ENCODE measurements at places on chromosomes 16 and 17.

DNA sequence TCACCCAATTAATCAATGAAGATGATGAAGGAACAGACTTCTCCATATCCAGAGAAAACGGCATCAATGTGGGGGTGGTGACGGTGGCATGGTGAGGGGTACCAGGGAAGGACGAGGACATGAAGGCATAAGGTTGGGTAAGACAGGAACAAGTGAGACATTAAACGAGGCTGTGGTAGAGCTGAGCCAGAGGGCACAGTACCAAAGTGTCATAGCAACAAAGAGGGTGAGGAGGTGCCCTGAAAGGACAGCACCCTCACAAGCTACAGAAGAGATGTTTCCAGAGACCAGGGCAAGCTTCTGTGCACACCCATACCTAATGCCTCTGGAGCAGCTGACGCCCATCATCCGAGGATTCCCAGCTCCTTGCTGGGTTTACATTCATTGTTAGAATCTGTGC lies 57.5 kb upstream of the TRAP1 start:
- DNase-seq: no peak

DNA sequence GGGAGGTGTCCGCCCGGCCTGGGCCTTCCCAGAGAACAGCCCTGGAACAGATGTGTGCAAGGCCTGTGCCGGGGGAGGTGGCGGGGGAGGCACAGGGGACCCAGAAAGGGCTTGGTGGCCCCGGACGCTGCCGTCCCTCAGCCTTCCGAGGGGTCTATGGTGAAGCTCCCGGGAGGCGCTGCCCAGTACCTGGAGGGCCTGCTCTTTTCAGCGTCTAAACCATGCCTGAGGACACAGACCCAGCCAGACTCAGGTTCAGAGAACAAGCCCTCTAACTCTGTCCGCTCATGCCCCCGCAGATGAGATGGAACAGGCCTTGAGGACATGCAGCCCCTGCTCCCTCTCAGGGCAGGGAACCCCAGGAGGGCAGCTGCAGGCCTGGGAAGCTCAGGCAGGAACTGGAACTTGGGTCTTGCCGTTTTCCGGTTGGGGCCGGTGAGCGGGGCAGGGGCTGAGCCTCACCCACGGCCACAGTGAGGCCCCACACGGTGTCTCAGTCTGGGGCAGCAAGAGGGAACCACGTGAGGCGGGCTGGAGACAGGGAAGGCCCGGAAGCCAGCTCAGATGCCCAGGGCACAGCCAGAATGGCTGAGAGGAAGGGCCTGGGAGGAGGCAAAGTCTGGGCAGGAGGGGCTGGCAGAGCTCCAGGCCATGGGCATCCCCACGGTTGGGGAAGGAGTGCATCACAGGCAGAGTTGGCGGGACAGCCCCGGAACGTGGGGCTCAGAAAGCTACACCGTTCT lies 12.5 kb downstream of the SLC16A3 start:
- no peak for DNase-seq

DNA sequence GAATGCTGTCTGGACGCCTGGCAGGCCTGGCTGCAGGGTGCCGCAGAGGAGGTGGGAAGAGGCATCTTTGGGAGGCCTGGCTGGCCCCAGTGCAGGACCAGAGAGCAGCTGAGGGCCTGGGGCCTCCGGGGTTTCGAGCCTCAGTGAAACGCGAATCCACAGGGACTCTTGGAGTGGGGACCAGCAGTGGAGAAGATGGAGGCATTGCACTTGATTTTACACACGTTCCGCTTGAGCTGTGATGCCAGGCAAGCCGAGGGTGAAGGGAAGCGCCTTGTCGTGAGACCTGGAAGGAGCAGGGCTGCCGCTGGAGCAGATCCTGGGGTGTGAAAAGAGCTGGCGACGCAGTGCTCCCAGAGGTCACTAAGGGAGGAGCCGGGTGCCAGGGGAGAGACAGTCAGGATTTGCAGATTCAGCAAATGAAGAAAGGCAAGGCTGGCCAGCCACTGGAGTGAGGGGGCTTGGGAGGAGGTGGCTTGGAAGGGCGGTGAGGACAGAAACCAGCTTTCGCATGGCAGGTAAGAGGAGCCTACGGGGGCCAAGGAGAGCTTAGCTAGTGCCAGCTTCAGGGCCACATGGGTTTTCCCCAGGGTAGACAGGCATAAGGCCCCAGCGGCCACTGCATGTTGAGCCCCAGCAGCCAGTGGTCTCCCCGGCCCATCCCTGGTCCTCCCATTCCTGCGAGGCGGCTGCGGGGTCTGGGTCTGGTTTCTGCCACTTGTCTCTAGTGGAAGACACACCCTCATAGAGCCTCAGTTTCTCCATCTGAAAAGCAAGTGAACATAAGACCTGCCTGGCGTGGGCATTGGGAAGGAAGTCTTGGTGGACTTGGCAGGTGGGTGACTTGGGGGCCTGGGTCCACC lies 175.2 kb upstream of the CHMP6 start:
- DNase-seq: no peak

- peak; percentile 65 for DNase-seq
Measured at GRCh38 chr17:43431714-43432523, 33.1 kb downstream of the ARL4D start.

GRCh38 chr17:69593351-69593715 lies 178.8 kb downstream of the MAP2K6 start:
- DNase-seq: no peak

- no peak for DNase-seq
Measured at GRCh38 chr17:42725143-42725542, 19.7 kb downstream of the EZH1 start.

GRCh38 chr17:22704674-22705073 lies 1012.4 kb downstream of the KCNJ18 start:
- no peak for DNase-seq

DNA sequence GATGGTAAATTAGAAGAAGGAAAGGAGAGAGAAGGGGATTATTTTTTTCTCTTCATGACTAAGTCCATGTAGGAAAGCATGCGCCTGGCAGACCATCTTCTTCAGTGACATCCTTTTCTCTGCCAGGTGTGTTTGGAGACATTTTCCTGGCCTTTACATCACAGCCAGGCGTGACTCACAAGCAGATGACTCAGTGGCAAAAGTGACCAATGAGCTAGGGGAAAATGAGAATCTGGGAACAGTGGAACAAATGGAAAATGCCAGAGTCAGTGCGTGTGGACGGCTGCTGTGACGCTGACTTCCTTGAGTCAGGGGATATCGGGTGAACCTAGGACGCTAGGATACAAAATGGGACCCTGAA lies 9.4 kb downstream of the KIAA0513 start:
- DNase-seq: no peak

DNA sequence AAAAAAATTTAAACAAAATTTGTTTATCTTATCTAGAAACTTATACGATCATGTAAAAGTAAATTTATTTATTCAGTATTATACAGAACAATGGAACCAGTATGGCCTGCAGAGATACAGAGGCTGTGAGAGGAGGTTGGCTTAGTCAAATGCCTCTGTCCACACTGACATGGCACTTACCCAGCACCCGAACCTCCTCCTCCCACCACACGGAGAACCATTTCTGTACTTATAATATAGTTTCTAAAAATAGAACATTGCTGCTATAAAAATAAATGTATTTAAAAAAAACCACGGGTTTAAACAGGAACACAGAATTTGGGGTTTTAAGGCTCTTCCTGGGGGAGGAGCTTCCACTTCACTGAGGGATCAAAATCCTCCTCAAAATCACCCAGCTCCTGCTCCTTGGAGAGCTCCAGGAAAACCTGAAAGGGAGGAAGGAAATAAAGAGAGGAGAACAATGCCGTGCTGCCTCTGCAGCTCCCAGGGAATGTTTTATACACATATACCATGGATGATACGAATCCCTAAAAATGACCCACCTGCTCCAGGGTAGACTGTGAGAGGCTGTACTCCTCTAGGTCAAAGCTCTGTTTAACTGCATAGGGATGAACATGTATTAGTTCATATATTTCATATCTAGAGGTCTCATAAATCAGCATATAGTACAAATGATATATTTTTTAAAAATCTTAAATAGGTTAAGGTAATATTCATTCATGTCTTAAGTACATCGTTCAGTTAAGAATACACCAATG lies 87.3 kb downstream of the ABCA8 start:
- DNase-seq: no peak

DNA sequence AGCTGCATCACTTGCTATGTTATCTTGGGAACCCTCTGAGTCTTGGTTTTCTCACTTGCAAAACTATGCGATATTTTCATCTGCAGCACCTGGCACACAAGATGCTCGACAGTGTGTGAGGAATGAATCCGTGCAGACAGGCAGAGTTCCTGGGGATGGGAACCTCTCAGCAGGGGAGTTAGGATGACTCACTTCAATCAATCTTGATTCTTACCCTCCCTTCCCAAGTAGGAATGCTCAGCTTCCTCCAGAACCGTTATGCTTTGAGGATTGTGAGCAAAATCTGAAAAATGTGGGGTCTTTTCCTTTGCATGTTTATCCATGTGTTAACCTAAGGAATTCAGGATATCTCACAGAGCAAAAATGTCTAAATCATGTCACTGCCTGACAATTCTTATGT lies 68.9 kb upstream of the HNF1B start:
- no peak for DNase-seq

DNA sequence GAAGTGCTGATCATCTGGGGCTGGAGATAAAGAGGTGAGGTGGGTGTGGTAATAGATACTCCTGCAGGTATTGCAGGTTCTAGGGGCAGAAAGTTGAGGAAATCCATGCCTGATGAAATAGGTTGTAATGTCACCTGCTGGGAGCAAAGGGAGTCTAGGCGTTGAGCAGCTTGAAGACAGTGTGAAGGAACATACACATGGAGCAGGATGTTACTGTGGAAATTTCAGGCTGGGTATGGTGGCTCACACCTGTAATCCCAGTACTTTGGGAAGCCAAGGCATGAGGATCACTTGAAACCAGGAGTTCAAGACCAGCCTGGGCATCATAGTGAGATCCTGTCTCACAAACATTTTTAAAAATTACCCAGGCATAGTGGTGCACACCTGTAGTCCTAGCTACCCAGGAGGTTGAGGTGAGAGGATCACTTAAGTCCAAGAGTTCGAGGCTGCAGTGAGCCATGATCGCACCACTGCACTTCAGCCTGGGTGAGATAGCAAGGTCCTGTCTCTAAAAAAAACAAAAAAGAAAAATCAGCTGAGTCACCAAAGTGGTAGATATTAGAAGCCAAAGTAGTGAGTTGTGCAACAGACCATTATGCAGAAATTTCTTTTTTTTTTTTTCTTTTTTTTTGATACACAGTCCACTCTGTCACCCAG lies 9.1 kb upstream of the CRYBA1 start:
- no peak for DNase-seq

- DNase-seq: no peak
Measured at GRCh38 chr17:19342611-19343255, 19.8 kb downstream of the B9D1 start.

DNA sequence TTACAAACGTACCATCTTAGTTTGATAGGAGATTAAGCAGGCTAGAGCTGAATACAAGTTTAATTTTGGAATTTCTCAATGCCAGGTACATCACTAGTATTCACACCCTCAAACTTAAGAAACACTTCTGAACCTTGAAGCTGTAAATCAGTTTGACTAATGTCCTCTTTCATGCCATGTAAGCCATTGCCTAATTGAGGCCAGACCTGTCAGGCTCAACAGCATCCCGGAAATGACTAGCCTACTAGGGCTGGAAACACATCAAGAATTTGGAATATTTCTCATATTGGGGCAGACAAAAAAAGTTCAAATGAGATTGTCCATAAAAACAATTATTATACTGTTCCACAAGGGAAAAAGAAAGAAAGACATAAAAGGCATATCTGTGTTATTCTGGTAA lies 1.7 kb downstream of the USP32 start:
- no peak for DNase-seq

DNA sequence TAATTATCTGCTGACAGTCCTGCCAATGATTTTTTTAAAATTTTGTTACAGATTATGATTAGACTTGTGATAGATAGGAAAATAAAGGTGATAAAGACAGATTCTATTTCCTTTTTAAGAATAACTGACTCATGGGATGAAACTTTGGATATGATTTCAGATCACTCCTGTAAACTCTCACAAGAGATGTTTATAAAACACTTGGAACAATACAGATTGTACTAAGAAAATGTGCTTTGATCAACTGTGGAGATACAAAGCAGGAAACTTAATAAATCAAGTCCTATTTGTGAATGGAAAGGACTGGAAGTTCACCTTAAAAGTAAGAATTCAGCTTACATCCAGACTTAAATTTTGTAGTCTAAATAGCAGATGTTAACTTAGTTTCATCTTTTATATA lies 21.4 kb downstream of the MRTFB start:
- no peak for DNase-seq

DNA sequence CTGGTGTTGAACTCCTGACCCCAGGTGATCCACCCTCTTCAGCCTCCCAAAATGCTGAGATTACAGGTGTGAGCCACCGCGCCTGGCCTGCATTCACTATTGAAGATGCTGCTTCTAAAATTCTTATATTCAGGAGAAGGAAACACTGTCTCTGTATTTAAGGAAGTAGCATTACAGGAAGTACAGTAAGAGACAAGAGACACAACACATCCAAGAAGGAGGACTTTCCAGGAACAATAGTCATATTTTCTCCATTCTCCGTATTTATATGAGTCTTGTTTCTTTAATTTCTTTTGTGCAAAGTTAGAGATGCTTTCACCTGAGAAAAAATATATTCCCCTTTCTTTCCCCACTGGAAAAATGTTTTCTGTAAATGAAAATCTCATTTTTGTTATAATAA lies 18.3 kb upstream of the ABCA3 start:
- no peak for DNase-seq

DNA sequence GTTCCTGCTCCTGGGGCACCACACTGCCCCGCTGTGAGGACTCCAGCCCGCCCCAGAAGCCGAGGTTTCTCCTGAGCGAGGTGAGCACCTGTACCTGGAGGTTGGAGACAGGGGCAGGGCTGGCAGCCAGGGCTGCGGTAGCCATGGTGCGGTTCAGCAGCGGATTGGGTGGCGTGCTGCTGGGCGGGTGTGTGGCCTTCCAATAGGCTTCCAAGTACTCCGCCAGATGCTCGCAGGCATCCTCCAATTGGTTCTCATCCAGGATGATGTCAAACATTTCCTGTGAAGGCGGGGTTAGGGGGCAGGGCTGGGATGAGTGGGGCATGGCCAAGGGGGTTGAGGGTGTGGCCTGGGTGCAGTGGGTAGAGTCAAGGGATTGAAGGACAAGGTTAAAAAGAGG lies 11.3 kb upstream of the ARL5C start:
- no peak for DNase-seq

DNA sequence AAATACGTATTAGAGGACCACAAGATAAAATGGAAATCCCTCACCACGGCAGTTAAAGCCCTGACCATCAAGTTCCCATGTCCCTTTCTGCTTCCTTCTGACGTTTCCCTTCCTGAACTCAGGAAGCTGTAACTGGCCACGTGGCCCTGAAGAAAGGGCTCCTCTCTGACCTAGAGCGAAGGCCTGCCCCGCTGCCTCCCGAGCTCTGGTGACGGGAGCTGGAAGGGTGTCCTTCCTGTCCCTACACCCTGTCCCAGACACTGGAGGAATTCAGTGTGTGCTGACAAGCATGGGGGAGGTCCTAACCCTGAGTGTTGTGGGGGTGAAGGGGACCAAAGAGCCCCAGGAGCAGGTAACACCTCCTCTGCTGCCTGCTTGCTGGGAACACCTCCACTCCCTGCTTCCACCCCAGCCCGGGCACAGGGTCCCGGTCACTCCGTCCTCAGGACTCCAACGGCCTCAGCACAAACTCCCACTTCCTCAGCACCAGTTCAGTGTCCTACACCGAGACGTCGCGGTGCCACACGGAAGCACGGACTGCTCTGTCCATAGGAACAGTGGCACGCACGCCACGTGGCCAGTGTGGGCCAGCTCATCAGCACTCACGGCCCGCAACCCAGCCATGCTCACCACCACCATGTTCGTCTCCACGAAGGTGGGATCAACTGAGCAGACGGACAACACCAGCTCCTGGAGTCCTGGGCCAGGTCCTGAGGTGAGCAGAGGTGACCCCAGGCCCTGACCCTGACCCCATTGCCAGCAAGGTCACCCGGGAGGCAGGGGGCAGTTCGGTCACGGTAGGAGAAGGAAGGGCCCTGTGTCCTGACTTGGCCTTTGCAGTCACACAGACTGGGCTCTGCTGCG lies 16.9 kb downstream of the TMEM235 start:
- DNase-seq: no peak

All from D721Med (cell line).